ENCODE measurements at places on chromosomes 16 and 17.

DNA sequence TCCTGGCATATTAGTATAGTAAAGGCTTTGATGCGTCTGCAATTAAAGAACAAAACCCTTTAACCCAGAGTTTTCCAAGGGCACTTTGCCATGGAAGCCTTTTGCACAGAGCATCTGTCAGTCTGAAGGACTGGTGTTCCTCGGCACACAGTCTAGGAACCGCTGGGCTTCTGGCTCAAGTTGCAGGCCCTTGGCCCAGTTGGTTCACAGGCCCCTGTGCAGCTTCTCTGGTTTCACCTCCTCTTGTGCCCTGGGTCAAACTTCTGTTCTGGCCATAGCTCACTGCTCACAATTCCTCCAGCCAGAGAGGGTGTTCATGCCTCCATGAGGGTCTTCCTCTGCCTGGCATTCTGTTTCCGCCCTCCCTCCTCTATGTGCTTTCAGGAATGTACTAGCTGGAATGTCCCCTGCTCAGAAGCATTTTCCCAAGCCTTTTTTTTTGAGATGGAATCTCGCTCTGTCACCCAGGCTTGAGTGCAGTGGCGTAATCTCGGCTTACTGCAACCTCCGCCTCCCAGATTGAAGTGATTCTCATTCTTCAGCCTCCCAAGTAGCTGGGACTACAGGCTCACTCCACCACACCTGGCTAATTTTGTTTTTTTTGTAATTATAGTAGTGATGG lies 34.5 kb upstream of the TEX2 start:
- no peak for DNase-seq

DNA sequence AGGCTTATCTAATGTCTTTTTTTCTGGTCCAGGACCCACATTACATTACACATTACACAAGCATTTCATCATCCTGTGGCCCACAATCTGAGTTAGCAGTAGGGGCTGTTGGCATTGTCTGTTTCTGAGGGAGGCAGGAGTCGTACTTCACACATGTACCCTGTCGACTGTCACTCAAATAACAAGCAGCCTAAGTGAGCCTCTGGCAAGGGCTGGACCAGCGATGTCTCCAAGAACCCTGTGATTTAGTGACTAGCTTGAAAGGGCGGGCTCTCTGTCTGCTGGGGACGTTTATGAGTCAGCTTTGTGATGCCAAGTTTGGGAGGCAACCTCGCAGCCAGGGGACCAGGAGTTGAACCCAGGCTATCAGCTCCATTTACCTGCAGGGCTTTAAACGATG lies 251.4 kb downstream of the HS3ST3B1 start:
- DNase-seq: no peak

DNA sequence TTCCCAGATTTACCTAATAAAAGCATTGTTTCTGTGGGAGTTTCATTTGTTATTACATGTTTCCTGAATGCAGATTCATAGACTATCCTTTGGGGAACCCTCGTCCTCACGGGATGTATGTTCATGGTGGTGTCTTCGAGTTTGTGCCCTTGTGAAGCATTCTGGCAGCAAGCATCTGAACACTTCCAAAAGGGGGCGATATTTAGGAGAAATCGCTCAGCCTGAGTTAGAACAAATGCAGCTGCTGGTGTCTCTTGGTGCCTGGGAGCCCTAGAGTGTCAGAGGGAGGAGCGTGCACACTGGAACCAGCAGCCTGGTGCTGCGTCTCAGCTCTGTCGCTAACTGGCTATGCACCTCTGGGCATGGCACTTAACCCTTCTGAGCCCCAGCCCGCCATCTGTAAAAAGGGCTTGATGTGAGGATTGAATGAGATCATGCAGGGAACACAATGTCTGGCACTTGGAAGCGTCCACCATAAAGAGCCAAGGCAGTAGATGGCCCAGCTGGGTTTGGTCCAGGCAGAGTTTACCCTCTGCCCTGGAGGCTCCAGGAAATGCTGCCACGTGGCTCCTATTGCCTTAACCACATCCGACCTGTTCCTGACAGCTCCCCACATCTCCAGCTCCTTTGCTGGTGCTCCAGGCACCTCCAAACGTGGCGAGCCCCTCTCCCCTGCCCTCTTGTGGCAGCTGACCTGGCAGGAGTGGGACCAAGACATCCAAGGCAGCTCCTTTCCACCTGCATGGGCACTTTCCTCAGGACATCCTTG lies 25.0 kb upstream of the C16orf78 start:
- DNase-seq: no peak

DNA sequence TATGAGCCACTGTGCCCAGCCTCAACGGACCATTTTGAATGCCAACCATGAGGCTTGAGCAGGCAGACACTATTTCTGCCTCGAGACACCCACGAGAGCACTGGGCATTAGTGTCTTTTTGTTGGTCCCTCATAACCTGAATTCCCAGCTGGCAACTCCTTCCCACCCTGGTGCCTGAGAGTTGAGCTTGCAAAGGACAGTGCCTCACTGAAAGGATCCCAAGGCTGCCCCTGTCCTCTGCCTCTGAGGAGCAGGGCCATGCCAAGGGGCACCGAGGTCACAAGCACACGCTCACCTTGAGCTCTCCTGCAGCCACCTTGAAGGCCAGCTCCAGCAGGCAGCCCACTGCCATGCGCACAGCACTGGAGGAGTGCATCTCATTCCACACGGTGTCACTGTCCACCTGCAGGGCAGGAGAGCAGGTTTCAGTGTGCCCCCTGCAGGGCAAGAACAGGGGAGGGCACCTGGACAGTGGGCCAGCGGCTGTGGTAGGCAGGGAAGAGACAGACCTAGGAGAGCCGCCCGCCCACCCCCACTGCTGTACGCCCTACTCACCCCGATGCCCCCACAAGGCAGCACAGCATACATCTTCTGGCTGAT lies 12.8 kb downstream of the G6PC3 start:
- DNase-seq: no peak

- DNase-seq: no peak
Measured at GRCh38 chr17:34386697-34387550, 23.9 kb upstream of the CCL1 start.

- DNase-seq: no peak
Measured at GRCh38 chr17:68320311-68320865, 29.1 kb downstream of the ARSG start.

- DNase-seq: no peak
Measured at GRCh38 chr17:75843577-75844529, at the start of gene UNC13D. Gene UNC13D (minus strand): TSS chr17:75844404. CDS start chr17:75844337, 67 bp downstream.

- DNase-seq: no peak
Measured at GRCh38 chr17:82239926-82240505, 11.2 kb downstream of the SLC16A3 start.

GRCh38 chr16:89693289-89693731 lies 6.8 kb downstream of the CDK10 start:
- no peak for DNase-seq

DNA sequence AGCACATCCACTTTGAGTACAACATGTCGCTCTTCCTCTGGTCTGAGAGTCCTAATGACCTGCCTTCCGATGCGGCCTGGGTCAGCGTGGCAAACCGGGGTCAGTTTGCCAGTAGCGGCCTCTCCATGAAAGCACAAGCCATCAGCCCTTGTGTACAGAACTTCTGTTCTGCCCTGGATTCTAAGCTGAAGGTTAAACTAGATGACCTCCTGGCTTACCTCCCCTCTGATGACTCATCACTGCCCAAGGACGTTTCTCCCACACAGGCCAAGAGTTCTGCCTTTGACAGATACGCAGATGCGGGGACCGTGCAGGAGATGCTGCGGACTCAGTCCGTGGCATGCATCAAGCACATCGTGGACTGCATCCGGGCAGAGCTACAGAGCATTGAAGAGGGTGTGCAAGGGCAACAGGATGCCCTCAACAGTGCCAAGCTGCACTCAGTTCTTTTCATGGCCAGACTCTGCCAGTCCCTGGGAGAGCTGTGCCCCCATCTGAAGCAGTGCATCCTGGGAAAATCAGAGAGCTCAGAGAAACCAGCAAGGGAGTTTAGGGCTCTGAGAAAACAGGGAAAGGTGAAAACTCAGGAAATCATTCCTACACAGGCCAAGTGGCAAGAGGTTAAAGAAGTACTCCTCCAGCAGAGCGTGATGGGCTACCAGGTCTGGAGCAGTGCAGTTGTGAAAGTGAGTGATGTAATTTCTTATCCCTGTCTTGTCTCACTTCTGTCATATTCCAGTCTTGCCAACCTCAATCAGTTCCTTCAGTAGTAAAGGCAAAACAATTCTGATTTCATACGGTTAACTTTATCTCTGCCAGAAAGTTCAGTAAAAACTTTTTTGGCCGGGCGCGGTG lies 8.6 kb downstream of the COG1 start:
- no peak for DNase-seq

DNA sequence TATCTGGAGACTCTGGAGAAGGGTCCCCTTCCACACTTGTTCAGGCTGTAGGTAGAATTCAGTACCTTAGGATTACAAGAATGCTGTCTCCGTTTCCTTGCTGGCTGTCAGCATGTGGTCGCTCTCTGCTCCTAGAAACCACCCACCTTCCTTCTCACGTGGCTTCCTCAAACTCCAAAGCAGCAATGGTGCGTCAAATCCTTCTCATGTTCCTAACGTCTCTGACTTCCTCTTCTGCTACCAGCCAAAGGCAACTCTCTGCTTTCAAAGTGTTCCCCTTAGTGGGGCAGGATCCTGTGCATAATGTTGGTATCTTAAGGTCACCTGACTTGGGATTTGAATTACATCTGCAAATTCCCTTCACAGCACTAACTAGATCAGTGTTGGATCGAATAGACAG lies 30.9 kb upstream of the DYNLRB2 start:
- DNase-seq: no peak

GRCh38 chr17:30244853-30245385 lies 9.4 kb upstream of the SLC6A4 start:
- no peak for DNase-seq

GRCh38 chr17:44221084-44221861 lies 1.8 kb upstream of the UBTF start:
- DNase-seq: no peak

GRCh38 chr16:89319886-89320781 lies 102.6 kb downstream of the ZNF778 start:
- DNase-seq: no peak

GRCh38 chr16:178668-179015 lies 1.6 kb upstream of the HBQ1 start:
- no peak for DNase-seq

DNA sequence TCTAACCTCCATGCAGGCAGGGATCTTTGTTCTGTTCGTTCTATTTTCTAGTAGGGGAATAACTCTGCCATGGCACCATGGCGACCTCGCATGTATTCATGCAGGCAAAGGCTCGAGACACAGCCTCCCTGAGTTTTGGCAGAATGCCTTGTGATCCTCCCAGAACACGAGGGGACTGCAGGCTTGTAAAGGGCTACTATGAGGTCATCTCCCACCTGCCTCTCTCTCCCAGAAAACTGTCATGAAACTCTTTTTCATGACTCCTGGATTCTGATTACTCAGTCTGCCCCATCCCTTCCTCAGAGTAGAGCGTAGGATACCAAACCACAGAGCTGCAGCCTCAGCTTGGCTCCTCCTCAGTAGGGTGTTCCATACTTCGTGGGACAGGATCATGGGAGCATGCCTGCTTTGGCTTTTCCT lies 64.3 kb downstream of the IGF2BP1 start:
- no peak for DNase-seq

DNA sequence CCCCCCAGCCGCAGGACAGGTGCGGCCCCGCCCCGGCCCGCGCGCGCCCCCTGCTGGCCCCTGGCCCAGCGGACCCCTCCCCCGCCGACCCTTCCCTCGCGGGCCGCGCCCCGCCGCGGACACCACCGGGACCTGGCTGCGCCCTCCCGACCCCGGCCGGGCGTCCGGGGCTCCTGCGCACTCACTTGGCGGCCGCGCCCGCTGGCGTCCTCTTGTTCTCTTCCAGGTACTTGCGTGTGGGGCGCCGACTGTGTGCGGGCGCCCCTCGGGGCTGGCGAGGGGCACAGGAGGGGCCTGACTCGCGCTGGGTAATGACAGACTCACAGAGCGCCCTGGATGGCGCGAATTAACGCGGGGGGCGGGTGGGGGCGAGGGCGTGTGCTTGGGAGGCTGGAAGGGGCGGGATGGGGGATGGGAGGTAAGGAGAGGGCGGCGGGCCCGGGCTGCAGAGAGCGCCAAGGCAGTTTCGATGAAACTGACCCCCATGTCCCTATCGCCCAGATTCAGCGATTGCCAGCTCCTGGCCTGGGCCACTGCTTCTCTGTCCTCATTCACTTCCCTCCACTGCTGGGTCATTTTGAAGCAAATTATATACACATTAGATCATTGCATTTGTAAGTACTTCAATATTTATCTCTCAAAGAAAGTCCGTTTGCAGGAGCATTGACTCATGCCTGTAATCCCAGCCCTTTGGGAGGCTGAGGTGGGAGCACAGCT lies 445 bp upstream of the DBNDD1 start:
- DNase-seq: no peak

DNA sequence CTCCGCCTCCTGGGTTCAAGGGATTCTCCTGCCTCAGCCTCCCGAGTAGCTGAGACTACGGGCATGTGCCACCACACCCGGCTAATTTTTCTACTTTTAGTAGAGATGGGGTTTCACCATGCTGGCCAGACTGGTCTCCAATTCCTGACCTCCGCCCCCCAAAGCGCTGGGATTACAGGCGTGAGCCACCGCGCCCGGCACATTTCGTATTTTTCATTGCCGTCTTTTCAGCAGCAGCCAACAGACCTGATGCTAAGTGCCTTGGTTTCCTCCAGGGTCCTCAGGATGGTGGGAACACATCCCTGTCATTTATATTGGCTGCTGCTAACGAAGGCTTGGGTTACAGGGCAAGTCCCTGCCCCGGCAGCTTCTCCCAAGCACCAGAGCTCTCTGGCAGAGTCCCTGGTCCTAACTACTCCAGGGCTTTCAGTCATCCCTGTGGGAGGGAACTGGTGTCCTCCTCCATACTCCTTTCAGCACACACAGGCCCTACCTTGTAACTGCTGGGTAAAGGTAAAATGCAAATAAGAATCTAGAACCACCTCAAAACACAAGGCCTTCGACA lies 1.5 kb upstream of the RNF157 start:
- no peak for DNase-seq

- no peak for DNase-seq
Measured at GRCh38 chr16:1133810-1134520, 18.9 kb upstream of the CACNA1H start.

Data from NCI-H1436 treated with DMSO at 0.1 percent for 48 hours (cell line).